ENCODE measurements at places on chromosomes 5 and 9. TPM values are rescaled to one million over a fixed set of nuclear protein-coding genes. Genes with fewer than 3 reads are reported as not detected.

DNA sequence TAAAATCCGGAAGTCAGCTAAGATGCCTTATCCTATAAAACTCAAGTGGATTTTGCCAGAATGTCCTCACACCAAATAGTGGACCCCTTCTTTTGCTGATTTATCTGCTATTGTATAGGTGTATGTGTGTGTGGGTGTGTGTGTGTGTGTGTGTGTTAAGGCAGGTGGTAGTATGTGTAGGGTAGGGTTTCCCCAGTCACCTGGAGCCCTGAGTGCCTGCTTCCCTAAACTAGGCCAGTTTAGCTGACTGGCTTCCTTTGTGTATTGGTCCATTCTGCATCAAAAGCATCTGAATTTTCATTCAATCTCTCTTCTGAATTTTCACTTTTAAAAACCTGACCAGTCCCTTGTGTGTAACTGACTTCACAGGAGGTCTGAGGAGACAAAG is 42.2 kb upstream of the LCP2 start:
- no peaks in the 10 kb centered on the region for H3K4me1 ChIP-seq
- no peak for DNase-seq
- no peak overlapping the region for H3K4me3 ChIP-seq

DNA sequence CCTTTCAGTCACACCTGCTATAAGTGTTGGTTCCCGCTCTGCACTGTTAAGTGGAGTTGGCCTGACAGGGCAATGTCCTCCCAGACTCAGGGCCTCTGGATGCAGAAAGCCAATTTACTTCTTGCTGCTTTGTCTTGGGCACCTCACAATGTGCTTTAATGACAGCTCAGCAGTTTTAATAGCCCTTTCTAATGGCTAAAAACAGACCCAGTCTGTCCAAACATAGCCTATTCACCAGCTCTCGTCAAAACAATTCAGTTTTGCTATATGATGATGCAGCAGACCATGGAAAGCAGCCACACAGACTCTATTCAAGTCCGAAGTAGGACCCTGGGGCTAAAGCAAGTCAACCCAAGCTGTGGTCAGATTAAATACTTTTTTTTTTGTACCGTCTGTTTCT is 529.1 kb upstream of the SEMA6A start:
- no peaks in the 10 kb centered on the region for H3K4me1 ChIP-seq
- H3K27me3 ChIP-seq: no peaks in the 10 kb centered on the region
- no peak for DNase-seq
- no peak overlapping the region for H3K27ac ChIP-seq
- H3K36me3 ChIP-seq: no peaks in the 10 kb centered on the region

GRCh38 chr9:95507464-95508241 is 9.1 kb downstream of the PTCH1 start:
- H3K27ac ChIP-seq: peak overlapping the region; percentile 94
- H3K36me3 ChIP-seq: no peaks in the 10 kb centered on the region
- no peak for DNase-seq
- H3K4me1 ChIP-seq: peaks cover 42% of the 10 kb centered on the region
- no peaks in the 10 kb centered on the region for H3K27me3 ChIP-seq

DNA sequence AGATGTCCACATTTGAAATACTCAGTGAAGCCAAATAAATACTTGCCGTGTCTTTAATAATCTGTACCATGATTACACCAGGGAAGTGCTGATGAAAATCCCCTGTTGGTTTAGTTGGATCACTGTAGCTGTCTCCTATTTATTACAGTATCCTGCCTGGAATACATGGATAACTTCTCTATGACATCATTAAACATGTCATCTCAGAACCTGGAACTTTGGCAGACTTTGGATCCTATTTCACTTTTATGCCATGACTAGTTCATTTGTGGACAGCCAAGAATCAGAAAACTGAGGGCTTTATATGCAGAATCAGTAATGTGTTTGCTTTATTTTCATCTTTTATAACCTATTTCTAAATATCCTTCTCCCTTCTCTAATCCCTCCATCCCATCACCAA is at the start of gene TXNDC8:
TXNDC8 (minus strand) TSS at position 137 of the 400 bp plus-strand sequence.
- no peaks in the 10 kb centered on the region for H3K27me3 ChIP-seq
- no peaks in the 10 kb centered on the region for H3K36me3 ChIP-seq
- DNase-seq: no peak
- H3K4me1 ChIP-seq: no peaks in the 10 kb centered on the region
- H3K27ac ChIP-seq: no peak within 1 kb of the TSS
- H3K4me3 ChIP-seq: no peak within 1 kb of the TSS

DNA sequence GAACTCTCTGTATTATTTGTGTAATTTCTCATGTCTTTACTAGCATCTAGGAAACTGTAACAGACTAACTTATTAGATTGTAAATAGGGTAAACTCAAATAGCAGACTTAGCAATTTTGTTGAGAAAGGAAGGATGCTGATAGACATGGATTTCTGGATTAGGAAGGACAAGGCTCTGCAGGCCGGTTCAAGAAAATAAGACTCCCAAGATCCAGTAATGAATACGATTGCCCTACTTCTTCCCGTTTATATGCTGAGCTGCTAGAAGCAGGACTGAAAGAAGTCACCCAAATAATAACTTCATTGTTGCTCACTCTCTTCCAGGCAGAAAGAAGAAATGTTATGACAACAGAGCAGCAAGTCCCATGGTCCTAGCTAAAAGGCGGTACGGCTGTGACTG is 22.8 kb upstream of the C9orf40 start:
- H3K4me3 ChIP-seq: no peak overlapping the region
- no peaks in the 10 kb centered on the region for H3K27me3 ChIP-seq
- no peaks in the 10 kb centered on the region for H3K4me1 ChIP-seq
- DNase-seq: no peak
- no peak overlapping the region for H3K27ac ChIP-seq

GRM6 gene
- total RNA-seq: not detected

INSL4 gene
- total RNA-seq: not detected

Measured in esophagus muscularis mucosa (tissue), 4 donors.